ENCODE measurements at places on chromosomes 5 and 9. TPM values are rescaled to one million over a fixed set of nuclear protein-coding genes. Genes with fewer than 3 reads are reported as not detected.

The FAF2 gene
- total RNA-seq: 38.3 TPM

The F2RL2 gene
- 3.7 TPM for total RNA-seq

The FBP2 gene
- not detected for total RNA-seq

The TSC1 gene
- 46.7 TPM for total RNA-seq

The GHR gene
- total RNA-seq: 2.5 TPM

The DEPDC1B gene
- total RNA-seq: 20.7 TPM

The ROR2 gene
- total RNA-seq: 18.7 TPM

The ADCY2 gene
- total RNA-seq: under 0.01 TPM

The SLCO6A1 gene
- not detected for total RNA-seq

The RGS14 gene
- 7.4 TPM for total RNA-seq

The C9orf153 gene
- 0.25 TPM for total RNA-seq

The TNFSF15 gene
- 3.0 TPM for total RNA-seq

The ORM2 gene
- total RNA-seq: not detected

The SPATA6L gene
- total RNA-seq: 1.1 TPM

The NPDC1 gene
- 13.3 TPM for total RNA-seq

The RBM18 gene
- total RNA-seq: 8.2 TPM

The FIBCD1 gene
- total RNA-seq: 1.4 TPM
